ENCODE measurements at places on chromosomes 16 and 17.

DNA sequence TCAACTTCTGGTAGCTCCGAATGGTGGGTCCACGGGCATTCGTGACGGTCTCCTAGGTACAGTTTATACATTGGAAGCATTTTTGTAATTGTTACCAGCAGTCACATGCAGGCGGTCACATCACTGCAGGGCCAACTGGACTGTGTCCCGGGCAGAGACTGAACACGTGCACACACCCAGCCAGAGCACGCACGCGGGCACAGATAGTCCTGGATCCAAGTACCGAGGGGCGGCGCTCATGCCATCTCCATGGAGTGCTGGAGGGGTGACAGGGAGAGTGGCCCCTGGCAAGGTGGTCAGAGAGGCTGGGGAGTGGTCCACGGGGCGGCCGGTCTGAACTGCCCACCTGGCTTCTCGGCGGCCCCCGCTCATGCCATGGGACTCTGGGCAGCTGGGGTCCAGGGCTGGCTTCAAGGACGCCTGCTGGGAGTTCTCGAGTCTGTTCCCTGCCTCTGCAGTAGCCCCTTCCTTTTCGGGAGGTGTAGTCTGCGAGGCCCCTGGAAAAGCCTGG, 34.2 kb downstream of the BAIAP2 start:
- DNase-seq: no peak

DNA sequence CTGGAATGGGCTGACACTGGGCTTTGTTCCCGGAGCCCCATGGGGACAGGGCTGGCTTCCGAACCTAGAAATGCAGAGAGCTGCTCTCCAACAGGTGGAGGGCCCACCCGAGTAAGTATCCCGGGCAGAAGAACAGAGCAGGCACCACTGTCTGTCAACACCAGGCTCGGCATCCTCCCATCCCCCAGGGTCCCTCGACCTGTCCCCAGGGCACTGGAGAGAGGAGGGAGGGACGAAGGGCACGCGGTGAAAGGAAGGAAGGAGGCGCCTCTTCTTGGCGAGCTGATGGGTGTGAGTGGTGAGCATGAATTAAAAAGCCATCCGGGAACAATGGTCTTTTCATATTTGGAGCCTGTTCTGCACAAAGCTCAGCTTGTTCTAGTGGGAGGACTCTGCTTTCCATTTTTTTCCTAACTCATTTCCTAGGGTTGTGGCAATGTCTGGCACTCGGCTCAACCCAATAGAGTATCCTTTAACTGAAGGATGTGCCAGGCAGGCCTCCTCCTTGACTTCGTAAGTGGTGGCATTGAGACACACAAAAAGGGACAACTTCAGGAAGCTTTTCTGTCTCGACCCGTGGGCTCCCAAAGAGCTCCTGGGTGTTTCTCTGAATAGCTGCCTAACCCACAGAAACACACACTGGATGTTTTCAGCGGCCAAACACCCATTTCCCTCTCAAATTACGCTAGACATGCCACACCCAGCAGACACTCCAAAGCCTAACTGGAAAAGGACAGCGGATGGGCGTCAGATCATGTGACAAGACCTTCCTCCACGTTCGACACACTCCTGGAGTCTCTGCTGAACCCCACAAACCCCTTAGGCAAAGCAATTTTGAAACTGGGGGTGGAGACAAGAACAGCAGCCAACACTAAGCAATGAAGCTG, 47.7 kb downstream of the ZFHX3 start:
- DNase-seq: no peak

DNA sequence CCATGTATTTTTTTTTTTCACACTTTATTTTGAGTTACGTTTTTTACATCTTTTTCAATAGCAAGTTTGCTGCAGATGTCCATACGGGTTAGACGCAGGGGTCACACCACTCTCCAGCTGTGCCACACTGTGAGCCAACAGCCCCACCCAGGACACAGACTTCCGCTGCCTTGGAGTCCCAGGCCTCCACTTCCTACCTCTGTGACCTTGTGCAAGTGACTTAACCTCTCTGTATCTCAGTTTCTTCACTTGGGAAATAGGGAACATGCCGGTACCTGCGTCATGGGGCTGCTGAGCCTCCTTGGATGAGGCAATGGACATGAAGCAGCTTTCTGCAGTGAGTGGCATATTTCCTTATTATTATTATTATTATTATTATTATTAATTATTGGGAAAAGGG, 3.3 kb upstream of the PITPNA start:
- DNase-seq: no peak

GRCh38 chr16:27982184-27982583, 81.3 kb downstream of the GSG1L start:
- no peak for DNase-seq

DNA sequence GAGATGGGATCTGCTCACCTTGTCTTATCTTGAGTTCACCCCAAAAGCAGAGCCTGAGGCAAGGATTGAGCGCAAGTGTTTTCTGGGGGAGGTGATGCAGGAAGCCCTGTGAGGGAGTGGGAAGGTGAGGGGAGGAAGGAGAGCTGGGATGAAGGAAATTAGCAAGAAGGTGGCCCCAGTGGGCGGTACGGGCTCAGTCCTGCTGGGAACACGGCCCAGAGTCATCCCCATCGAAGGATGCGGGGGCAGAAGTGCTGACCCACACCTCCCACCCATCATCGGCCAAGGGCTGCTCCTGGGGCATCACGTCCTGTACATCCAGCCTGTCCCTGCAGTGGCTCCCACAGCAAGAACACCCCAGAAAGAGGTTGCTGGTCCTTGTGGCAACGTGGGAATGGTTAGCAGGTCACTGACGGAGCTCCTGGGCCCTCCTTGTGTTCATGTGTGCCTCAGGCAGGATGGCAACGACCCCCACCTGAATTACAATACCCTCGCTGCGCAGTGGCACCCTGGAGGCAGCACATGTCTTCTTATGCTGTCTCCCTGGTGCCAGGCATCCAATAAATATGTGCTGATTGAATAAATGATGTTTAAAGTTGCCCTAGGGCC, 18.2 kb downstream of the C16orf95 start:
- no peak for DNase-seq

DNA sequence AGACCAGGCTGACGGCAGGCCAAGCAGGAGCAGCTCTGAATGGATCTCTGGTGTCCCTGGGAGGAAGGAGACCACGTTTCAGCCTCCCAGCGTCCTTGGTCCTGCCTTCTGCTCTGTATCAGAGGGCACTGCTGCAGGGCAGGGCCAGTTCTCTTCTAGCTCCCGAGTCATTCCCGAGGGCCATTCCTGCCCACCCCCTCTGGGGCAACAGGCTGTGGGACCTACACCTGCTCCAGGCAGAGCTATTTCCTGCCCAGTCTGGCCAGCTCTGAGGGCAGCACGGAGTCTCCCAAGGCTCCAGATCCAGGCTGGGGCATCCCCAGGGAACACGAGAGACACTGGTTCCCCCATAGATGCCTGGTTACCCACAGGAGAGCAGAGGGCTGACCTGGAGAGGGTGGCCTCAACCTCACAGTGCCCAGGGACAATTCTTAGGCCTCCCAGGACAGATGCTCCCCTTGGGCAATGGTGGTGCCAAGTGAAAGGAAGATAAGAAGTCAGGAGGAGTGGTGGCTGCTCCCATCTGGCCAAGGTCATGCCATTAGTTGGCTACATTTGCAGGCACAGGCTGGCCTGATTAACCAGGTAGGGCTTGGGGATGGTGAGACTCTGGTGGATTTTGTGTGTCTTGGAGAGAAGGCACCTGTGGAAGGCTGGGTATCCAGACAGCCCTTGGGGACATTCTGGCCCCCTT, 2.0 kb downstream of the WFIKKN2 start:
- no peak for DNase-seq

- DNase-seq: no peak
These were observed 3.8 kb downstream of the CREBBP start for GRCh38 chr16:3876695-3877094.

GRCh38 chr16:49849754-49850108, 6.2 kb downstream of the ZNF423 start:
- DNase-seq: no peak

DNA sequence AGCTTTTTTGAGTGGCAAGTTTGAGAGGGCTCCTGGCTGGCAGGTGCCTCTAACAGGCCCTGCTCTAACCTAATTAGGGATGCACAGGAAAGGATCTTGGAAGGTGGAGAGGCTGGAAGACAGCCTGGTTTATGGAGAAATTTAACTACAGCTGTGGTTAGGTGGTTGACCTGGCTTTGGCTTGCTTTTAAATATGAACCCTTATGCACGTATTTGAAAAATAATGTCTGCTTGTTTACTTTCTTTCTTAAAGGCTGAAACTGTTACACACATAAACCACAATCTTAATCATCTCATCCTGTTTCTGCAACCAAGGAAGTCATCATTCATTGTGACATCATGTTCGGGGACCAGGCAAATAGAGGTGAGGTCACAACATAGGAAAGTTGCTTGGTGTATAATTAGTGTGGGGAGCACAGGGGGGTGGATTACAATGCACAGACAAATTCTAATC, 23.1 kb upstream of the DHRS13 start:
- no peak for DNase-seq

DNA sequence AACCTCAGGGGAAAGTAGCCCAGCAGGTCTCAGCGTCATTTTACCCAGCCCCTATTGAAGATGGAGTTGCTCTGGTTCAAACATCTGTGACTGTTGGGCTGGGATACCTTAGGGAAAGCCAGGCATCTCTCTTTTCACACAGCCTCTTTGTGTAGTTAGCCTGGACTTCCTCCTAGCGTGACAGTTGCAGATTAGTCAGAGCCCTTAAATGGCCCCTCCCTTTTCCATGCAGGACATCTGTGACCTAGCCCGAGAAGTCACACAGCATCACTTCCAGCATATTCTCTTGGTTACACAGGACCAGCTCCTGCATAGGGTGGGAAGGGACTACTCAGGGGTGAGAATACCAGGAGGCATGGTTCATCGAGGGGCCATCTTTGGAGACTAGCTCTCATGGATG, 375.0 kb upstream of the RBFOX1 start:
- no peak for DNase-seq

GRCh38 chr16:5971924-5972323, 874.3 kb upstream of the EEF2KMT start:
- DNase-seq: no peak

DNA sequence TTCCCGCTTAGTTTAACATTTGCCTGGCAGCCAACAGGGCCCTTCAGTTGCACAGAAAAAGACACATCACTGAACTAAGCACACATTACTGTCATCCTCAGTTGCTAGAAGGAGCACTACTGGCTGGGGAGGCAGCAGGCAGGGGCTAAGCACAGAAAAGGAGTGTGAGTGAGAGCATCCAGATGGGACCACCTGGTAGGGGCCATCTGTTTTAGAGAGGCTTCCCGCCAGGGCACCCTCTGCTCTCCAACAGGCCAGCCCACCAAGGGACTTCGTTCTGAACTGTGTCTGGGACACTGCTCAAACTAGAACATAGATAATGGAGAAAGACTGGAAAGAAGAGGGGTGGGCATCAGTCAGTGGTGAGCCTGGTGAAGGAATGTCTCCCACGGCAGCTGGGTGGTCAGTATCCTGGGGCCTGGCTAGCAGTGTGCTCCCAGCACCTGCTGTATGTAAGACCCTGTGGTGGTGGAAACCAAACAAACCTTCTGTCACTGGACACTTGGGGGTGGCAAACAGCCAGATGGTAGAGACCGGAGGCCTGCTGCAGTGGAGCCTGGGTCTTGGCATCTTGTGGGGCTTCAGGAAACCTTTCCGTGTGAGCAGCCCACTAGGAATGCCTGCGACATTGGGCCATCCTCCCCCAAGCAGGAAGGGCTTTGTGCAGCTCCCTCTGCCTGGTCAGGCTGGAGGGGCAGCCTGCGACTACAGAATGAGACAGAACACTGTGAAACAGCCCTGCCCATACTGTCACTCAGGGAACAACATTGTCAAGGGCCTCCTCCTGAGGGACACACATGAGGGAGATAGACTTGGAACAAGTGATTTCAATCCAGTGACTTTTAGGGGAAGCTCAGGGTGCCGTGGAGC, 12.8 kb upstream of the RANGRF start:
- no peak for DNase-seq

- no peak for DNase-seq
These were observed 65.3 kb upstream of the NUDT7 start for GRCh38 chr16:77657016-77657415.
